Brain microvascular endothelial cell (primary cell): ENCODE measurements at places on chromosomes 5 and 9.

- no peak for DNase-seq
These were observed 280.0 kb downstream of the HINT1 start for GRCh38 chr5:130885027-130885426.

GRCh38 chr5:78345485-78345884, 14.9 kb upstream of the SCAMP1 start:
- peak; percentile 49 for DNase-seq

- DNase-seq = no peak
These were observed 194.7 kb downstream of the SREK1 start for GRCh38 chr5:66338828-66339227.

DNA sequence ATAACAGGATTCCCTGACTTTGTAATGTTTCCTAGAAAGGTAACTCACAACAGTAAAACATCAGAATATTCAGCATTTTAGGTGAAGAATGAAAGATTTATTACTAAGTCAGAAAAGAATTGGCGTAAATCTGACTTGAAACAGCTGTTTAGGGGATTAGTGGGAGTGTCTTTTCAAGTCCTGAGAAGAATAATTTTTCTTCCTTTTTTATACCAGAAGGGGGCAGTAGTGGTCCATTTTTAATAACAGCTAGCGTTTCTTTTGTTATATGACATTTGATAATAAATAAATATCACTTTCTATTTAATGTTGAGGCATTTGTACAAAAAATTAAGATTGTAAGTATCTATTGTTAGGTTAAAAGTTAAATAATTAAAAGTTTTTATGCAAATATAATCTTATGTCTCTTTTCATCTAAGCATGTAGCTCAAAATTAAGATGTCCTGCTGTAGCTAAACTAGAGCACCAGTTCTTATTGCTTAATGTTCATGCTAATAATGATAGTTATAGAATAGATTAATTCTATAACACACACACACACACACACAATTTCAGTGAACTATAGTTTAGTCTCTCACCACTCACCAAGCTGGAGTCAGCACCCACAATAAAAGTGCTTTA, 258.7 kb upstream of the ARRDC3 start:
- no peak for DNase-seq

DNA sequence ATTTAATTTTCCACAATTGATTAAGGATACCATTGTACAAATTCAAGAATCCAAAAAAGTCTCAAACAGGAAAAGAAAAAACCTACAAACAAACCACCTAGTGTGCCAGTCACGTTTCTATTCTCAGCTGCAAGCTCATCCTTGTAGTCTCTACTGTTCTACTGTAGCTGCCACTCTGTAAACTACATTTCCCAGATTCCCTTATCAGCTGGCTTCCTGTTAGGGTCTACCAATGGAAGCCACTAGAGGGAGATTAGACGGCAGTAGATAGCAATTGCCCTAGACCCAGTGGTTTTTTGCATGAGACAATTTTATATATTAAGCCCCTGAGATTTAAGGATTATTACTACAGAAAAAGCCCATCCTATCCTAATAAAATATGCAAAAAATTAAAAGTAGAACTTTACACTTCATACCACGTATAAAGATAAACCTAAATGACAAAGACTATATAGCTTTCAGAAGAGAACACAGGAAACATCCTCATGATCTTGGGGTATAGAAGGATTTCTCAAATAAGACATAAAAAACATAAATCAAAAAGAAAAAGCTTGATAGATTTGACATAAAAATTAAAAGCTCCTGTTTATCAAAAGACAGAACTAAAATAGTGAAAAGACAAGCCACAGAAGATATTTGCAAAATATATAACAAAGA, 37.4 kb downstream of the P4HA2 start:
- peak; percentile 62 for DNase-seq

- DNase-seq = no peak
These were observed 162.1 kb downstream of the CWC27 start for GRCh38 chr5:64930672-64931318.

DNA sequence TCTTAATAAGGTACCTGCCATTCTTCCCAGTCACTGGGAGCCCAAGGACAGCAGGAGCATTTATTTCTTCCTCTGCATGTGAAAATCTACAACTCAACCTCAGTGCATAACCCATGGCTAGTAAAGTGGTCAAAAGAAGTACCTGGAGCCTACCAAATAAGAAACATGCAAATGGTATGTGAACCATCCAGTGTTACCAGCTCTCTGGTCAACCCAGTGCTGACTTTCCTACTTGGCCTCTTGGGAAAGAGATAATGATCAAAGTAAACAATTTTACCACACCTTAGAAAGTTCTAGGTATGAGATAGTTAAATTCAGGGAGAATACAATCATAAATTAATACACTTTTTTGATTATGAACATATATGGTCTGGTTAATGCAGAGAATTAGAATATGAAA, 325.6 kb downstream of the ENC1 start:
- DNase-seq = no peak

DNA sequence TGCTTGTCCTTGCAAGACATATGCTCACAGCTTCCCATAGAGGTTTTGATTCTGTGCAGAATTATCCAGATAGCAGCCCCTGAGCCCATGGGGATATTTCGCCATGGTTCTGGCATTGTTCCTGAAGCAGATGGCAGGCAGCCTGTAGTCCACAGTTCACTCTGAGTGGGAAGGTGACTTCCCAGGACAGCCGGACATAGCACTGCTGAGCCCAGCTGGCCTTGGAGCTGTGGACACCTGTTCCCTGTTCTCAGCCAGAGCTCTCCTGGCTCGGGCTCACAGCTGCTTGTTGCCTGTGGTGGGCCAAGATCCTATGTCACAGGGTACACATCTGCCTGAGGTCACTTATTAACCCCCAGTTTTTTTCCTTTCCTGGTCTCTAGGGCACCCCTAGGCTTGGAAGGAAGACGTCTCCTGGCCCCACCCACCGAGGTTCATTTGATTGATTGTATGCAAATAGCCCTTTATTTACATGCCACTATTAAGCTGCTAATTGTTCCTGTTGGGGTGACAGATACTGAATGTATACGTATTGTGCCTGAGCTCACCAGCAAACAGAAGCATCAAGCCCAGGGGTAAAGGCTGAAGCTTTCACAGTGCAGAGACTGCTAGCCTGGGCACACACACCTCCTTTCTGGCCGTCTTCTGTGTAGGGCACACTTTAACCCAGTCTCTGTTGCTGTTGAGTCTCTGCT, 96.6 kb upstream of the DMRT1 start:
- DNase-seq = no peak

DNA sequence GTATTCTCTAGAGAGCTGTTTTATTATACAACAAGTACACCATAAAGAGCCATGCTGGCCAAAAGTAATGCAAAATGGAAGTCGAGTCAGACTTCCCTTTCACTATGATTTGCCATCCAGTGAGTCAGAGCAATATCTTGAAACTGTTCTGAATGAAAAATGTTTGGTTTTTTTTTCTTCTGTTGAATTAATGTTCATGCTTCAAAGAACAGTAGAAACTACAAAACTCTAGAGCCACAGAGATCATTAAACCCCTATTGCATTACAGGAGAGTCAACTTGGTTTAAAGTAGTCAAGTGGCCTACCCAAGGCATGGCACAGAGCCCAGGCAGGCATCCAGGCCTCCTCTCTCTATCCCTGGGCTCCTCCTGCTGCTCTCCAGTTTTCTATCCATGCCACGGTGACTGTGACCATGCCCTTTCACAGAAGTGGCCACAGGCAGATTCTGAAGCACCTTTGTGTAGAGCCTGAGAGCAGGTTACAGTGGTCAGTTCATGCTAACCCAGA, 358.9 kb downstream of the DEPDC1B start:
- DNase-seq = no peak

DNA sequence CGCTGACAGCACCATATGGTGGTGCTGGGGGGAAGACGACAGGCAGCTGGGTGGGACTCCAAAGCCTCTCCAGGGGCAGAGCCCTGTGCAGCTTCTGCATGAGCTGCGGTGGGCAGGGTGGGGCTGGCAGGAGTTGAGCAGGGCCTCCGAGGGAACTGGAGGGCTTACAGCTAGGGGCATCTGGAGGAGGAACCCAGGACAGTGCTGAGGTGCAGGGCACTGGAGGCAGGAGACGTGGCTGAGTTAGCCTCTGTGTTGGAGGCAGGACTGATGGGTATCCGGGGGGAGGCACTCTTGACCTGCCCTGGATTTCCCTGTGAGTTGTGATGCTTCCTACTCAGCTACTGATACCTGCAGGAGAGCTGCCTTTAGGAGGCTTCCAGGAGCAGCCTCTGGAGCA, 45.0 kb downstream of the TENT4A start:
- DNase-seq = no peak

DNA sequence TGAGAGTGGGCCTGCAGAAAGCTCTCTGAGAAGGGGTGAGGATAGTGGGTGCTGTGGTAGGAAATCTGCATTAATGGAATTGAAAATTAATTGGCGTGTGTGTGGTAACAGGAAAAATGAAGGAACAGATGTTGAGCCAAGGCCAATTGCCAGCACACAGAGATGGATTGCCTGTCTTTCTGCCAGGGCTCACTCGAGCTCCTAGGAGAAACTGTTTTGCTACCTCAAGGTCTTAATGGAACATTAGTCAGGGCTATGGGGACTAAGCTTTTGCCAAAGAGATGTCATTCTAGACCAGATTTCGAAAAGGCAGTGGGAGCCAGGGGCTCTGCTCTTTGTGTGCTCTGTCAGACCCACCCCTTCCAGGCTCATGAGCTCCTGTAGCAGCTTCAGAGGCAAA, 124.0 kb upstream of the EFNA5 start:
- DNase-seq = no peak
